Head of caudate nucleus (tissue), 42 donors: ENCODE measurements at places on chromosomes 13 and 19.

DNA sequence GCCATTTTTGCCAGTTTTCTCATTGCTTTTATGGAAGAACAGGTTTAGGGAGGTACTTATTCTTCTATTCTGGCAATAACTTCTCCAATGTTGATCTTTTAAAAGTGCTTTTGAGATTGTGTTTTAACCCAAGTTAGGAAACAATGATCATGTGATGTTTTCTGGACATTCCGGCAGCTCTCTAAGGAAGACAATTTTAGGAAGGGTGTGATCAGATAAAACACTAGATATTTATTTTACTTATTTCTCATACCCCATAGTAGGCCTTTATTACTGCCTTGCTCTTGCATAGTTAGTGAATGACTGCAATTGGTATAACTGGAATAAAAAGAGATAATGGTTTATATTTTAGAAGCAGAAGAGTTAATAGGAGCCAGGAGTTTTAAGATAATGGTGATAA, 68.4 kb upstream of the SPATA13 start:
- no peak for DNase-seq

DNA sequence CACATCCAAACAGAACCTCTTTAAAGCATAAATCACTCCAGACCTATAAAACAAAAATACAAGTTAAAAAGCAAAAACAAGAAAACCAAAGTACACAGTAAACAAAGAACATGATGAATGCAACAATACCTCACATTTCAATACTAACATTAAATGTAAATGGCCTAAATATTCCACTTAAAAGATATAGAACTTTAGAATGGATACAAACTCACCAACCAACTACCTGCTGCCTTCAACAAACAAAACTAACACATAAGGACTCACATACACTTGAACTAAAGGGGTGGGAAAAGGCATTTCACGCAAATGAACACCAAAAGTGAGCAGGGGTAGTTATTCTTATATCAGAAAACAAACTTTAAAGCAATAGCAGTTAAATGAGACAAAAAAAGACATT, 44.9 kb upstream of the PABPC3 start:
- DNase-seq: no peak

DNA sequence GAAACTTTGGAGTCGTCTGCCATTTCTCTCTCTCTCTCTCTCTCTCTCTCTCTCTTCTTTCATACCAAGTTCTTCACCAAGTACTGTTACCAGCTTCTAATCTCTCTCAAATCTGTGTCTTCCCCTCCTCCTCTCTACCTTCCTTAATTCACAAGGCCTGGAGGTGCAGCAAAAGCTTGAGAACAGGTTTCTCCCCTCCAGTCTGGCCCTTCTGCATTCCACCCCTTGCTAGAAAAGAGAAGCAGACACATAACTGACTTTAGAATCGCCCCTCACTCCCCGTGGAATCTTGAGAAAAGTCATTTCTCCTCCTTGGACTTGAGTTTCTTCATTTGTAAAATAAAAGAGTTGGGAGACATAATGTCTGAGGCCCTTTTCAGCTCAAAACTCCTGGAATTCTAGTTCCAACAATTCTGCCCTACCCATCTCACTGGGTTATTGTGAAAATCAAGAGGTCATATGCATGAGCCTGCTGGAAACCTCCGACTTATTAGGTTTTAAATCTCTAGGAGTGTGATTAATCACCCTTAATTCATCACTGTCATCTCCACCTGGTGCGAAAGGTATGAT, 20.4 kb downstream of the AMER2 start:
- no peak for DNase-seq

- no peak for DNase-seq
These were observed 7.7 kb downstream of the PLEKHF1 start for GRCh38 chr19:29672933-29673336.

DNA sequence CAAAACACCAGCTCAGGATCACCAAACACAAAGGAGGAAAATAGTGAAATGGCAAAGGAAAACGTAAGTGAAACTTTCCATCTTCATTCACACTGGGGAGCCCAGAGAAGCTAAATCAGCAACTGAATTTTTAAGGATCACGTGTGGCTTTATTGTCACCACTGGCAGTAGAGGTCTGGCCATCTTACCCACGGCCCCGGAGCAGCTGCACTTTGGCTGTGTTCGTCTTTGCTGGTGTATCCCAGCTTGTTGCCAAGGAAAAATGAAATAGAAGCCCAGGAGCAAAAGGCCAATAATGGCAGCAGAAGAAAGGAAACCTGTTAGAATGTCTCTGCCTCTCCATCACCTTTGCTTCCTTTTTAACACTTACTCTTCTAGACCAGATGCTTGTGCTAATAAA, 274.7 kb downstream of the FOXO1 start:
- DNase-seq: no peak

- DNase-seq: no peak
These were observed 5.7 kb downstream of the TUBGCP3 start for GRCh38 chr13:112582263-112582662.

DNA sequence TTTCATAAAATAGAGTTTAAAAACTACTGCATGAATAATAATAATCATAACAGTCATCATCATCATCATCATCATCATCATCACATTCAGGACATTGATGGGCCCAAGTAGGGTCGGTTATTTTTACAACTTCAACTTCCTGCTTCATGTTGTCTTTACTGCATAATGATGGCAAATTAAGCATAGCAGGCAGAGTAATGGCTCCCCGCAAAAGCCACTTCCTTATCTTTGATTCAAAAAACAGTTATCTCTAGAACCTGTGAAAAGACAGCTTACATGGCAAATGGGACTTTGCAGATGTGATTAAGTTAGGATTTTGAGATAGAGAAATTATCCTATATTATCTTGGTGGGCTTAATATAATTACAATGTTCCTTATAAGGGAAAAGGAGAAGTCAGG, 792.9 kb downstream of the LIG4 start:
- DNase-seq: no peak

GRCh38 chr13:89486065-89486464, 1814.9 kb downstream of the SLITRK5 start:
- DNase-seq: no peak

DNA sequence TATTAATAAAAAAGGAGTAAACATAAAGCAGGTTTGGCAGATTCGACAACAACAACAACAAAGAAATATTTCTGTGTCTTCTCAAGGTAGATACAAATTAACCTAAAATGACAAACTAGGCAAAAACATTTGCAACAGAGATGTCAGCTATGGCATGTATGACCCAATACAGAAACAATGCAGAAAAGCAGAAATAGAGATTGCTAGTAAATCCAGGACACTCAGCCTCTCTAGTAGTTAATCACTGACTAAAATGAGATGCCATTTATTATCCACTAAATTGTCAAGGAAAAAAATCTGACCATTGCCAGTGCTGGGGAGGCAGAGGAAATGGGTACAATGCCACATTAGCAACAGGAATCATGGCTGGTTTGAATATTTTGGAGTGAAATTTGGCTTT, 250.5 kb downstream of the TEX29 start:
- no peak for DNase-seq

DNA sequence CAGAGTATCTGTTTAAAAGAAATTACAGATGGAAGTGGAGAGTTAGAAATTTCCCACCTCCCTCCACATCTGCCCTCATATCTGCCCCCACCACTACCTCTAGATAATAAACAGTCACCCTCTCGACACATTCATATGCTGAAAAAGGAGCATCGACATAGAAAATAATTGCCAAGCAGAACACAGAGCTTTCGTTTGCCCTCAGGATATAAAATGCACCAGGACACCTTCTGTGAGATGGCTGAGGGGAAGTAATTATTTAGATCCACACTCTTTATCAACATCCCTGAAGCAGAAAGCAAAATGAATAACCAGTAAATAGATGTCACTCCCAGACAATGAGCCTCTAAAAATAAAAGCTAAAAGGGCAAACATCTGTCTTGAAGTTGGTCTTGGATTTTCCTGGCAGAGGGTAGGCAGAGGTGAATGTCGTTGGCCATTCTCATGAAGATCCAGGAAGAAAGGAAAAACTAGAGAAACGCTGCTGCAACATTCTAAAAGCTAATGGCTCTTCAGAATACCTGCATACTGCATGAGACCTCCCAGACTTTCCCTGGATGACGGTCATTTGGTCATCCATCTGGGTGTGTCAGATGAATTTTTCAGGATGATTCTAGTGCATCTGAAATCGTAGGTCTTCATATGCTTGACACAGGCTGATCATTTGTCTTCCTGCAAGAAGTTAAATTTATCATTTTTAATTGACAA, 527.5 kb downstream of the RFC3 start:
- DNase-seq: no peak

- no peak for DNase-seq
These were observed 1.8 kb downstream of the TMEM259 start for GRCh38 chr19:1018932-1019615.
